ENCODE measurements at places on chromosomes 7 and 10.
A peak's percentile ranks its signal among the peaks of the same experiment; 100 is the strongest.

DNA sequence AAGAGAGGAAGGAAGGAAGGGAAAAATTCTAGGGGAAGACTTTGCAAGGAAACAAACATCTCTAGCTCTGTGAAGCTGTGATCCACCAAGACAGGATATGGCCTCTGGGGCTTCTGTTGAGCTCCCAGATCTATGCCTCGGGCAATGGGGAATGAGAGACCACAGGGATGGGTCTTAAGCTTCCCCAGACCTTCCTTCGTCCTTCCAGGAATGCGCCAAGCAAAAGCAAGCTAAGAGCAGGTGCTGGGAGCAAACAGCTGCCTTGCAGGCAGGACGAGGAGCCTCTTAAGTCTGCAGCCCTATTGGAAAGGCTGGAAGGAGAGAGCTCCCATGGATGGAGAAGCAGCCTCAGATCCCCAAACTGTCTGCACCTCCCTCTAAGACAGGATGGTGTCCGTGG is 21.9 kb upstream of the ELN start:
- DNase-seq = no peak

- no peak for DNase-seq
Measured at GRCh38 chr7:64666663-64667050, 724 bp downstream of the ZNF107 start.

- DNase-seq = no peak
Measured at GRCh38 chr10:66941491-66941890, 15.7 kb downstream of the LRRTM3 start.

- DNase-seq = peak; percentile 8
Measured at GRCh38 chr10:115830265-115830970, 442.6 kb downstream of the GFRA1 start.

DNA sequence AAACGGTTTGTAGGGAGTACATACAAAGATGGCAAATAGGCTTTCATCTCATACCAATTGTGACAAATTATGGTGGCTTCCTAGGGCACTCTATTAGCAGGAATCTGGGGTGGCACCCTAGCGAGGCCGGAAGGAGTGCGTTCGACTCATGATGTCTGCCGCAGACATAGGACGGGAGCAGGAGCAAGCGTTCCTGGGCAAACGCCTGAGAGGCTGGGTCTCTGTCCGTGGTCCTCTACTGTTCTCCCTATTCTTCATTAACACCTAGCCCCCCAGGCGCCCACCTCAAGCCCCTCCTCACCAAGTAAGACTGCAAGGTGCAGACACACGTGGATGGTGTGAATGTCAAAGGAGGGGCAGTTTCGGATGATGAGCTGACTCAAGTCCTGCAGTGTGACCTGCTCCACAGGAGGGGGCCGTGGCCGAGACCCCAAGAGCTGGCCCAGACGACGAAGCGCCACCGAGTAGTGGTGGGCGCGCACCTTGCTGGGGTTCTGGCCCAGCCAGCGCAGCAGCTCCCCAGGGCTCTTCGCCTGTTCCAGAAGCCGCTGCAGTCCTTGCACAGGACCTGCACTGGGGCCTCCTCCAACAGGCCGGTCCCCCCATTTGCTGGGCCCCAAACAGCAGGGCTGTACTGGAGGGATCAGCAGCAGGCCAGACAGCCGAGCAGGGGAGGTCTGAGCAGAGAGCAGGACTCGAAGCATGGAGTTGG is 1.3 kb downstream of the FASTK start:
- DNase-seq = no peak

- DNase-seq = peak; percentile 45
Measured at GRCh38 chr7:133650487-133651300, 397.8 kb downstream of the EXOC4 start.

DNA sequence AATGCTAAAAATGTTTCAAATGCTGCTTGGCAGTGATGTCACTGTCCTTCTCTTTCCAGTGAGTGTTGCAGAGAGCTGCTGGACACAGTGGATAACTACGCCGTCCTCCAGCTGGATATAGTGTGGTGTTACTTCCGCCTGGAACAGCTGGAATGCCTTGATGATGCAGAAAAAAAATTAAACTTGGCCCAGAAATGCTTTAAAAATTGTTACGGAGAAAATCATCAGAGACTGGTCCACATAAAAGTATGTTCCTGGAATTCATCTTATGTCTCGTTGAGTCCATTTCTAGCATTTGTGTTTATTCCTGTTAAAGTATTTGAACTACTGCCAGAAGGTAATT is 25.2 kb downstream of the NUB1 start:
- DNase-seq = peak; percentile 71

GRCh38 chr7:30726296-30727006 is 25.5 kb upstream of the INMT start:
- no peak for DNase-seq

DNA sequence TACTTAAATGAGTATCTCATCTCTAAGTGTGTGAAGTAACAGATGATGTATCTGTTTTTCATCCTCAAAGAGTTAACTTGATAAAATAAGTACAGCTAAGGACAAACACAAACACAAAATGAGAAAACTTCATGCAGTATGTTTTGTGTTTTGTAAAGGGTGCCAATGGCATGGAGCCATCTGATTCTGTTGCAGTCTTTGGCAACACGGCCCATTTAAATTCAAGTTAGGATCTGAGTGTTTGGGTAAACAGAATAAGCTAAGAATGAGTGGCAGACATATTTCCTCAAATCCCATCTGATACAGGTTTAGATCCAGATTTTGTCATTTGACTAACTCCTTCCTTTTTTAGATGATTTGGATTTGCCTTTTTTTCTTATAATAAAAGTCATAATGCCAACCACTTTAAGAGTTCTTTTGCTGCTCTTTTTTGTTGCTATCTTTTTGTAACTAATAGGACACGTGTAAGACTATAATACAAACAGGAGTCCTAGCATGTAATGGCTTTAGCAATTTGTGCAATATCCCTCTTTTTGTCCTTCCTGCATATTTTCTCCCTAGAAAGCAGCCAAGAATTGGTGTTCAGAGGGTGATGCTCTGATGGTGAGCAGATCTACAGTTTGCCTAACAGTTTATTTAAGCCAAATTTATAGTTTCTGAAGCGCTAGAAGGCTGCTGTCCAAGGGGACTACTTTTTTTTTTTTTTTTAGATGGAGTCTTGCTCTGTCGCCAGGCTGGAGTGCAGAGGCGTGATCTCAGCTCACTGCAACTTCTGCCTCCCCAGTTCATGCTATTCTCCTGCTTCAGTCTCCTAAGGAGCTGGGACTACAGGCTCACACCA is 18.9 kb upstream of the ACTA2 start:
- DNase-seq = no peak

GRCh38 chr7:83970081-83970480 is 224.5 kb downstream of the SEMA3A start:
- DNase-seq = no peak

GRCh38 chr7:33201821-33202220 is 72.5 kb downstream of the BBS9 start:
- no peak for DNase-seq

GRCh38 chr7:118575393-118575948 is 351.0 kb downstream of the ANKRD7 start:
- DNase-seq = no peak

All from amniotic epithelial cell (primary cell).